IPS DF 19.7 (cell line): ENCODE measurements at places on chromosomes 1 and 21.

DNA sequence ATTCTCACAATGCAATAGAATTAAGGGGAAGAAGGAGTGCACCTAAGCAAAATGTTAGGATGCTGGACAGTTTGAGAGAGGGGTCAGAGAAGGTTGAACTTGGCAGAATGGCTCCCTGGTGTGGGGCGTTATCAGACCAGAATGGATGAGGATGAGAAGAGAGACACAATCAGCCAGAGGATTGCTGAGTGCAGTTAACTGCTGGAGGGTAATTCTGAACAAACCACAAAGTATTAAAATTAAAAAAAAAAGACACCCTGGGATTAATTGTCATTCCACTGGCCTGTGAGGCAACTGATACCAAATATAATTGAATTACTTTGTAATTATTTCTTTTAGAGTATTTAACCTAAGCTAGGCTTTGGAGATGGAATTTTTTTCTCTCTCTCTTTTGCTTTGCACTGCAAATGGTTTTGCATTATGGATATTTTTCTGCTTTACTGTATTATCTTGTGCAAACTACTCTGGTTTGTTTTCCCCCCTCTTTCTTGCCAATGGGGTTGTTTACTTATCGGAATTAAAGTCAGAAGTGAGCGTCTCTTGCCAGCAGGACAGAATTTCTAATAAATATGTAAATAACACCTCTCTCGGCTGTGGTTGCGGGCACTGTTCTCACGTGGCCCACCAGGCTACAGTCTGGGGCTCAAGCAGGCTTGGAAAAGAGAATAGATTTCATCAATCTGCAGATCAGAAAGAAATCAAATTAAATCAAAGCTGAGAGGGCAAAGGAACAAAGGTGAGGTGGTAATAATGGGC lies 572.9 kb upstream of the CAMK1G start:
- DNase-seq, result no peak

DNA sequence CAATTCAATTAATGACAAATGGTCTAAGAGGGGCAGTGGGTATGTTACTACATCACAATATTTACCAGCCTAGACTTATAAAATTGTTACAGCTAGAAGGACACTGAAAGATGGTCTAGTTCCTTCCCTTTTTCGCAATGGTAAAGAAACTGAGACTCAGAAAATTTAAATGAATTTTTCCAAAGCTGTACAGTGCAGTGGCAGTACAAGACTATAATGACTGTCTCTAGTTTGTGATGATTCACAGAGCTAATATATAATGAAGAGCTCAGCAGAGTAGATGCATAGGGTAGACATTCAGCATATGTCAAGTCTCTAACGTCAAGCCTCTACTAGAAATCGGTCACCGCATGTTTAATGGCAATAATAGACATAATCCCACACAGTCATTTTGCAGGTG lies 4.6 kb downstream of the PLPP3 start:
- DNase-seq, result no peak

- no peak for DNase-seq
Measured at GRCh38 chr1:41366455-41367287, 5.4 kb downstream of the FOXO6 start.

- no peak for DNase-seq
Measured at GRCh38 chr1:43296207-43296606, 4.6 kb upstream of the TIE1 start.

DNA sequence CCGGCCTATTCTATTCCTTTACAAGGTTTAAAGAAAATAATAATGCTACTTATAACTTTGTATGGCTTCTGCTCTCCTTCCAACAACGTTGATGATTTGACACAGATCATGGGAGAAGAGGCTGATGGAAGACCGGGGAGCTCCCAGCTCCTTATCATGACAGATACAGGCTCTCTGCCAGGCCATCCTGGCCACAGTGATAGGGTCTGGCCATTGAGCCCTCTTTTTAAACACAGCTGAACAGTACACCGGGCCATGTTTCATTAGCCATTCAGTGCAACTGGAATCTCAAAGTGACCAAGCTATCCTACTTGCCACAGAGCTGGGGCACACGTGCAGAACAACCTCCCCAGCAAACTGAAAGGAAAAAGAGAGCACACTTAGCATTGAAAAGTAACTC lies 34.9 kb downstream of the DNAJC11 start:
- DNase-seq, result no peak

GRCh38 chr1:3788756-3789420 lies 7.4 kb downstream of the LRRC47 start:
- DNase-seq, result no peak
